ENCODE measurements at places on chromosomes 4 and X. TPM values are rescaled to one million over a fixed set of nuclear protein-coding genes. Genes with fewer than 3 reads are reported as not detected.

GRCh38 chr4:78168029-78168428 lies 110.9 kb downstream of the FRAS1 start:
- no peak overlapping the region for H3K4me3 ChIP-seq
- no peak for DNase-seq
- no peaks in the 10 kb centered on the region for H3K4me1 ChIP-seq
- no peaks in the 10 kb centered on the region for H3K27me3 ChIP-seq
- no peak overlapping the region for H3K27ac ChIP-seq

DNA sequence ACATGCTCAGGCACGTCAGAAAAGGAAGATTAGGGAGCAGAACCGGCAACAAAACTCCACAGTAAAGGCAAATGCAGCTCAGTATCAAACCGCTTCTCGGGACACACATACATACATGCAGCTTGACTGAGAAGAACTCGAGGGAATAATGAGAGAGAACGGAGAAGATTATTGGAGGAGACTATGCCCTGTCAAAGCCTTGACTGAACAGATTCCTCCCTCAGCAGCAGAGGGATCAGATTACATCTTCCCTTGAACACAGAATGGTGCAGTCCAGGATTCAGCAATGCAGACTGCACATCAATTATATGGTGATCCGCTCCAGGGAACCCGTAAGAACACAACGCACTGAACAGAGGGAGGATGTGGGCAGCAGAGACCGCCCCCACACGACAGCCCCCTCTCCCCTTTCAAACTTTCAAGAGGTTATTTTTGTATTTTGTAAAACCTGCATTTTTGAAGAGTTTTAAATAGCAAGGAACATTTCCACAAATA lies 183.2 kb downstream of the FBXW7 start:
- H3K36me3 ChIP-seq = no peaks in the 10 kb centered on the region
- H3K4me1 ChIP-seq = peaks cover 5% of the 10 kb centered on the region
- H3K27me3 ChIP-seq = no peaks in the 10 kb centered on the region

DNA sequence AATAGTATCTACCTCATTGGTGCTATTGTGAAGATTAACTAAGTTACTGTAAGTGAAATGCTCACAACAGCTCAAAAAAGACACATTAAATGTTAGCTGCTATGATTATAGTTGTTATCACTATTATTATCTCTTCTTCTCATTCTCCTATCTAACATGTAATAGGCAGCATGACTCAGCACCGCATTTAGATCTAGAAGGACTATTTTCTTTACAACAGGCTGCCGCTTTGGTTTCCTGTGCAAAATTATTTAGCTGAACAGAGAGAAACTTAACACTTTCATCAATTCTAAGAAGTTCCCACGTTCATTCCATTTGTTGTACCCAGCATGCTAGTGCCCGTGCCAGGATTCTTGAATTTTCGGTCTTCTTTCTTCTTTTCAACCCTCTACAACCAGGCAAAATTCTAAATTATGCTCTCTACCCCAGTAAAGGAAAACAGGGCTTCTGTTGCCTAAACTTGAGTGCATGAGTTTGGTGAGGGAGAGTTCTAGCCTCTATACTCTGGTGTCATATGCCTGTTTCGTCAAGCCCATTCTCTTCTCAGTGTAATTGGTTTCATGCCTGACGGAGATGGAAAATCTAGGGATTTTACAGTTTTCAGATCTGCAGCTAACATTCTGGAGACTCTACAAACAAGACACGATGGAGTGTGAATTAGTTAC lies 378.9 kb downstream of the PPP1R2C start:
- H3K4me3 ChIP-seq = no peak overlapping the region
- H3K36me3 ChIP-seq = no peaks in the 10 kb centered on the region
- no peak overlapping the region for H3K27ac ChIP-seq
- H3K4me1 ChIP-seq = no peaks in the 10 kb centered on the region
- no peak for DNase-seq
- H3K27me3 ChIP-seq = no peaks in the 10 kb centered on the region

GRCh38 chr4:175499735-175500352 lies 312.2 kb downstream of the GPM6A start:
- H3K27ac ChIP-seq = no peak overlapping the region
- no peaks in the 10 kb centered on the region for H3K36me3 ChIP-seq
- peak; percentile 58 for DNase-seq

DNA sequence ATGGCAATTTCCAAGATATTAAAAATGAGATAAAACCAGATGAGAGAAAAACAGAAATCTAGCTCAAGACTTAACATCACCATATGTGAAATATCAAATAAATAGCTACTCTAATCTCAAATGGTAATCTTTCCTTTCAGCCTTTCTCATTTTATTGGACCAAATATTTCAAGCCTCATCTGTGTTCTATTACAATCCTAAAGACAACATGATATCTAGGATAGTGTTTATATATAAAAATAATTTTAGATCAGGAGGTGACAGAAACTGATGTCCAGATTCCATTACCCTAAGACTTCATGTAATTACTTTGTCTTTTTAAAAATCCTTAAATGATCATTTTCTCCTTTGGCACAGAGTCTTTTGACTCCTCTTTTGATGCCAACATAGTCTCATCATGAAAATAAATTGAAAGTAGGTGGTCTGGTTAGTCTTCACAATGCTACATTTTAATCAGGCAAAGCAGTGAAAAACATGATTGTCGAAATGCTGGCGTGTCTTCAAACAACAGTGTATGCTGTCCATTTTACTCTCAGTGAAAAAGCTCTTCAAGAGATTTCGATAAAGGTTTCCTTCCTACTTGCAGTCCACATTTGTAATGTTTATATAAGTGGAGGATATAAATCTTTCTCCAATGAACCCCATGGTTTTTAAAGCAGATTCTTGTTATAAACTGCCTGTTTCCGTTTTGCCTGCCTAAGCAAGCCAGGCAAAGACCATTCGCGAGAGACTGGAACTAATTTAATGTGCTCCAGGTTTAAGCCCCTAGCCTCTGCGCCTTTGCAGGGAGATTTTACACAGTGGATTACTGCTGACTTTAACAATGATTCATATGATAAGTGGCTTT lies 169.8 kb downstream of the SCFD2 start:
- no peaks in the 10 kb centered on the region for H3K36me3 ChIP-seq
- H3K27me3 ChIP-seq = no peaks in the 10 kb centered on the region
- H3K4me1 ChIP-seq = peaks cover 2% of the 10 kb centered on the region
- no peak for DNase-seq
- no peak overlapping the region for H3K4me3 ChIP-seq
- no peak overlapping the region for H3K27ac ChIP-seq

- H3K27me3 ChIP-seq = no peaks in the 10 kb centered on the region
- no peak overlapping the region for H3K4me3 ChIP-seq
- no peaks in the 10 kb centered on the region for H3K4me1 ChIP-seq
These were observed 7.3 kb downstream of the TAB3 start for GRCh38 chrX:30881797-30882196.

- no peak overlapping the region for H3K4me3 ChIP-seq
- no peaks in the 10 kb centered on the region for H3K36me3 ChIP-seq
- no peaks in the 10 kb centered on the region for H3K4me1 ChIP-seq
- DNase-seq = no peak
These were observed 14.1 kb upstream of the AFP start for GRCh38 chr4:73421708-73422457.

- H3K4me1 ChIP-seq = peaks cover 27% of the 10 kb centered on the region
- no peaks in the 10 kb centered on the region for H3K27me3 ChIP-seq
- no peak overlapping the region for H3K27ac ChIP-seq
These were observed 35.8 kb upstream of the FAM9C start for GRCh38 chrX:13080128-13080795.

DNA sequence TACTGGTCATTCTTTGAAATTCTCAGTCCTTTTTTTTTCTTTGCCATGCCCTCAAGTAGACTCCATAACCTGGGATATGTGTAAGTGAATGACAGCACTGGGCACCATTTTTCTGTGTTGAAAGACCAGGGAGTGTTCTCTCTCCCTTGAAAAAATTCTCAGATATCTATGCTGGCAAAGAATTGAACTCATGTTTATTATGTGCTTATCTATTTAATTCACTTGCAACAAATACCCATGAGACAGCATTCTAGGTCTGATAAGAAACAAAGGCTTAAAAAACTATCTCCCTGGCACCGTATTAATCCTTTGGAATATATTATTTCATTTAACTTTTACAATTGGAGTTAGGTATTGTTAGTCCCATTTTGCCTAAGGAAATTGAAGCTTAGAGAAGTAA lies 36.7 kb downstream of the LARP7 start:
- DNase-seq = no peak
- no peak overlapping the region for H3K4me3 ChIP-seq
- H3K4me1 ChIP-seq = no peaks in the 10 kb centered on the region
- no peak overlapping the region for H3K27ac ChIP-seq

DNA sequence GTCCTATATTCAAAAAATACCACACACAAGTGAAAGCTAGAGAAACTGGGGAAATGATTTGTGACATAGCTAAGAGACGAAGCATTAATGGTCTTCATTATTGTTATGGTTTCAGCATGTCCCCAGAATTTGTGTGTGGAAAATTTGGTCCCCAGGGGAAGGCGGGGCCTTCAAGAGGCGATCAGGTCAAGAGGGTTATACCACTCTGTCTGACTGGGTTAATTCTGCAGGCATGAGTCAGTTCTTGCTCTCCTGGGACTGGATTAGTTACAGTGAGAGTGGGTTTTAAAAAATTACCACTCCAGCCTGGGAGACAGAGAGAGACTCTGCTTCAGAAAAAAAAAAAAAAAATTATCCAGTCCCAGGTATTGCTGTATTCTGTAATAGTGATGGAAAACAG lies 2.1 kb upstream of the MTNR1A start:
- no peaks in the 10 kb centered on the region for H3K36me3 ChIP-seq
- no peak for DNase-seq
- no peak overlapping the region for H3K27ac ChIP-seq

DNA sequence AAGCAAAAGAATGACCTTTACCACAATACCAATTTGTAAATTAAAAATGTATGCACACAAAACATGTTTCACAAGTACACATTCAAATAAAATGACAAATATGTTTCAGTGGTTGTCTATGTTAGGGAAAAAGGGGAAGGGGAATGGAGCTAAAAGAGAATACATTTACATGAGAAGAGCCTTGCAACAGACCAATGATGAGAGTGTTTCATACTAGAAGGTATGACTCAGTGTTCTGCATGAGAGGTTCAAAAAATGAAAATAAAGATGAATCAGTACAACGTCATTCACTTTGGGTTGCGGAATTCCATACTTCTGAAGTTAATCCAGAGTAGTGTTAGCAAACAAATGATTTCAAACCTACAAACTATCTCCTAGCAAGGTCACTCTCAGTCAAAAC lies 51.7 kb downstream of the RPGR start:
- no peak overlapping the region for H3K4me3 ChIP-seq
- H3K4me1 ChIP-seq = no peaks in the 10 kb centered on the region
- H3K27me3 ChIP-seq = no peaks in the 10 kb centered on the region
- H3K27ac ChIP-seq = no peak overlapping the region

DNA sequence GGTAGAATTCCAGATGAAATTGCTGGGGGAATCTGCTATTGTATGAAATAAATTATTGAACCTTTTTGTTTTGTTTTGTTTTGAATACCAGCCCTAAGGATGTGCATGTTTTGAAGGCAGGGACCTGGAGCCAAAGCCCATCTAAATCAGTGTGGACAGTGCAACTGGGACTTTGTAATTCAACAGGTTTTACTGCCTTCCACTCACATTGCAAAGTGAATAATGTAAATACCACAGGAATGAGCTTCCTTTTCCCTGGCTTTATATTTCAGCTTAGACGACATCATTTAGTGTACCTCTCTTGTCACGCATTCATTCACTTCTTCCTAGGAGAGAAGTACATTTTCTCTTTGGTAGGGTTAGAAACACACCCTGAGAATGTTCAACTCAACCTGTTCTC lies 795.0 kb downstream of the CENPC start:
- H3K4me3 ChIP-seq = no peak overlapping the region
- no peaks in the 10 kb centered on the region for H3K4me1 ChIP-seq
- no peaks in the 10 kb centered on the region for H3K27me3 ChIP-seq
- no peak overlapping the region for H3K27ac ChIP-seq

DNA sequence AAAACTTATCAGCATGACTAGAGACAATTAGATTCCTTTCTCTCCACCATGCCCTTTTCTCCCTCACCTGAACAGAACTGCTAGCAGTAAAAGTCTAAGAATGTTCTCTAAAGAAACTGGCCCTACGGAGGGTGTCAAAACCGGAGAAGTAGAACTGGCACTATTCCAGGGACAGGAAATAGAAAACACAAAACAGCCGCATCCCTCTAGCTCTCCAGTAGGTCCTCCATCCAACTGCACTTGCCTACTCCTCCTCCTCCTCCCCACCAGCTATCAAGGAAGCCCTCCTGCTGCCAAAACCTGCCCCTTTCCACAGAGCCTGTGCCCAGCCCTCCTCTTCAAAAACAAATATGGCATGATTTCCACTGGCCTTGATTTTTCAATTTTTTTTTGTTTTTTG lies 28.4 kb downstream of the FUNDC1 start:
- no peak overlapping the region for H3K27ac ChIP-seq
- H3K27me3 ChIP-seq = no peaks in the 10 kb centered on the region
- no peak for DNase-seq
- no peaks in the 10 kb centered on the region for H3K4me1 ChIP-seq

GRCh38 chrX:133792198-133792953 lies 193.0 kb downstream of the GPC3 start:
- no peaks in the 10 kb centered on the region for H3K27me3 ChIP-seq
- peak; percentile 44 for DNase-seq
- no peaks in the 10 kb centered on the region for H3K36me3 ChIP-seq
- H3K27ac ChIP-seq = no peak overlapping the region
- peak overlapping the region; percentile 30 for H3K4me3 ChIP-seq

DNA sequence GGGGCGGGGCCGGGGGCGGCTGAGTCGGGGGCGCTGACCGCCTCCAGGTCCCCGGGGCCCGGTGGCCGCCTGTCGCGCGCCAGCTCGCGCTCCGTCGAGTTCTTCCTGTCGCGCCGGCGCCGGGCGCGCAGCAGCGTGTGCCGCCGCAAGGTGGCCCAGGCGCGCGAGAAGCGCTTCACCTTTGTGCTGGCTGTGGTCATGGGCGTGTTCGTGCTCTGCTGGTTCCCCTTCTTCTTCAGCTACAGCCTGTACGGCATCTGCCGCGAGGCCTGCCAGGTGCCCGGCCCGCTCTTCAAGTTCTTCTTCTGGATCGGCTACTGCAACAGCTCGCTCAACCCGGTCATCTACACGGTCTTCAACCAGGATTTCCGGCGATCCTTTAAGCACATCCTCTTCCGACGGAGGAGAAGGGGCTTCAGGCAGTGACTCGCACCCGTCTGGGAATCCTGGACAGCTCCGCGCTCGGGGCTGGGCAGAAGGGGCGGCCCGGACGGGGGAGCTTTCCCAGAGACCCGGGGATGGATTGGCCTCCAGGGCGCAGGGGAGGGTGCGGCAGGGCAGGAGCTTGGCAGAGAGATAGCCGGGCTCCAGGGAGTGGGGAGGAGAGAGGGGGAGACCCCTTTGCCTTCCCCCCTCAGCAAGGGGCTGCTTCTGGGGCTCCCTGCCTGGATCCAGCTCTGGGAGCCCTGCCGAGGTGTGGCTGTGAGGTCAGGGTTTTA lies 1.5 kb downstream of the ADRA2C start:
- H3K27me3 ChIP-seq = no peaks in the 10 kb centered on the region
- H3K27ac ChIP-seq = no peak overlapping the region
- H3K36me3 ChIP-seq = no peaks in the 10 kb centered on the region

GRCh38 chr4:147546349-147546748 lies 65.5 kb downstream of the EDNRA start:
- DNase-seq = no peak
- no peak overlapping the region for H3K4me3 ChIP-seq
- no peak overlapping the region for H3K27ac ChIP-seq
- no peaks in the 10 kb centered on the region for H3K27me3 ChIP-seq
- H3K4me1 ChIP-seq = no peaks in the 10 kb centered on the region

Gene DDIT4L
- not detected for total RNA-seq

Gene SSR4
- 92.8 TPM for total RNA-seq

Gene MAGEC1
- not detected for total RNA-seq

Gene SLC2A9
- 9.3 TPM for total RNA-seq

Gene CCDC149
- total RNA-seq = 22.4 TPM

Gene ADGRG4
- 0.17 TPM for total RNA-seq

Gene VSIG1
- 0.61 TPM for total RNA-seq

Gene FNIP2
- total RNA-seq = 82.4 TPM

Gene ARAP2
- total RNA-seq = 128 TPM

Gene SMIM10L2A
- total RNA-seq = 1.4 TPM

All from upper lobe of left lung (tissue), 6 donors.